Frontal cortex (tissue), 4 donors: ENCODE measurements at places on chromosomes 11 and 22. TPM values are rescaled to one million over a fixed set of nuclear protein-coding genes. Genes with fewer than 3 reads are reported as not detected.

The OR51E1 gene
- 0.41 TPM for total RNA-seq

DNA sequence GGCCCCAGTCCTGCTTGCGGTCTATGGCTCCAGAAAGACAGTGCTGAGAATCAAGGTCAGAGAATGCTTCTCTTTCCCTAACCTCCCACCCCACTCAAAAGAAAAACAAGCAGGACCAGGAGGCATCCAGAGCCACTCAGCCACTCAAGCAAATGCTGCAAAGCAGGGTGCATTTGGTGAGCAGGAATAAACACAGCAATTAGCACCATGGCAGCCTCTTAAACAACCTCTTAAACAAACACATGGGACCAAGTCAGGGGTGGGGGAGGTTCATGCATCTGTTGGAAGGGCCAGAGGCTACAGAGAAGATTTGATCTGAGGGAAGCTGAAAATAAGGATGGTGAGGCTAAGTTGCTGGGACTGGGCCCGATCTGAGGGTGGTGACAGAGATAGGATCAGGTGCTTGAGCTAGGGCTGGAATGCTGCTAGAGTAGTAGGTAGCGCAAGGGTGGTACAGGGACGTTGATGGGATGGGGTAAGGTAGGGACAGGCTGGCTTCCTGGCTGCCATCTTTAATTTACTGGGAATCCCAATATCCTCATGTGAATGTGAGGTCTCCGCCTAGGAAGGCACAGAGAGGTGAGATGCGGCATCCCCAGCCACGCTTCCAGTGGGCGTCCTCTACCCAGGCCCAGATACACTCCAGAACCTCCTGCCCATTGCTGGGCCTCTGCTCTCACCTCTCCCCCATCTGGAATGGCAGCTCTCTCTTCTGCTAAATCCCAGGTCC, 26.6 kb upstream of the LMO1 start:
- no peak for DNase-seq

GRCh38 chr22:22818861-22819855, 68.5 kb upstream of the IGLL5 start:
- no peak for DNase-seq

DNA sequence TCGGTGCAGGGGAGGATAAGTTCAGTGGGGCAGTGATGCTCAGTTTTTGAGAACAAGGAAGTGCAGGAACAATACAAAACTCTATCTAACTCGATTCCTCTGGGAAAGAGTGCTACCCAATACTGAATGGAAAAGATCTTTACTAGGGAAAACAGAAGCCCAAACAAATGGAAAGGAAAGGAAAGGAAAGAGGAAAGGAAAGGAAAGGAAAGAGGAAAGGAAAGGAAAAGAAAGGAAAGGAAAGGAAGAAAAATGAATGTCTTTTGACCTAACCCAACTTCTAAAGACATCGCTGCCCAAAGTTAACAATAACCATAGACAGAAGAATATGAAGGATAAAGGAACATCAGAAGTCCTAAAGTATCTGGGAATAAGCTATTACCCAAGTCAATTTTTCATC, 41.6 kb downstream of the PHF21A start:
- DNase-seq: no peak

DNA sequence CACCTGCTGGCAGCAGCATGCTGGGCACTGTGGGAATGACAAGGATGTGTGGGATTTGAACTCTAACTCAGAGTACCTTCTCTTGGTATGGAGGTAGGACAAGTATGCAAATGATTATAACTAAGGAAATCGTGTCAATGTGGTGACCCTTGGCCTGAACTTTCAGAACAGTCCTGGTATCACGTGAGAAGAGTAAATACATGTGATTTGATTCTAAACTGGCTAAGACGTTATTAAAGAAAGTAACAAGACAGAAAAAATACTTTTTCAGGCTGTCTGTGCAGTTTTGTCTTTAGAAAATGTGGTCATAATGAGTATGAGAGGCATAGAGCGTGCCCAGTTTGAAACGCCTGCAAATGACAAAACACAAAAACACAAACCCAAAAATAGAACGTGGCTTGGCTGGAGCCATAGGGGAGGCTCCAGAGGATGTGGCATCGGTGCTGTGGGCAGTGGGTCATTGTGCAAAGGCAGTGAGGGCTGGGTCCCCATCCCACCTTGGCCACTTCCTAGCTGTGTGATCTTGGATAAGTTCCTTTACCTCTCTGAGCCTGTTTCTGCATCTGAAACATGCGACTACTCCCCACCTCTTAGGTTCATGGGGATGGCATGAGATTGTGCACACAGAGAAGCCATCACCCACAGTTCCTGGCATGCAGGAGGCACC, 18.4 kb upstream of the IL2RB start:
- DNase-seq: no peak
